D341Med (cell line): ENCODE measurements at places on chromosomes 4 and X.

GRCh38 chrX:14344172-14344940 is 185.0 kb upstream of the GLRA2 start:
- DNase-seq, result no peak

DNA sequence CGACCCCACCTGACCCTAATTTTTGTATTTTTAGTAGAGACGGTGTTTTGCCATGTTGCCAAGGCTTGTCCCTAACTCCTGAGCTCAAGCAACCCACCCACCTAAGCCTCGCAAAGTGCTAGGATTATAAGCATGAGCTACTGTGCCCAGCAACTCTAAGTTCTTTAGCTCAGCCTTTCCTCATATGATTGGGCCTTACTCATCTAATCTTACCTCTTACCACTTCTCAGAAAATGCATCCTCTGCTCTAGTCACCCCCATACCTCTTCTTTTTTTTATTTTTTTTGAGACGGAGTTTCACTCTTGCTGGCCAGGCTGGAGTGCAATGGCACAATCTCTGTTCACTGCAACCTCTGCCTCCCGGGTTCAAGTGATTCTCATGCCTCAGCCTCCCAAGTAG is 35.6 kb upstream of the UGDH start:
- no peak for DNase-seq

DNA sequence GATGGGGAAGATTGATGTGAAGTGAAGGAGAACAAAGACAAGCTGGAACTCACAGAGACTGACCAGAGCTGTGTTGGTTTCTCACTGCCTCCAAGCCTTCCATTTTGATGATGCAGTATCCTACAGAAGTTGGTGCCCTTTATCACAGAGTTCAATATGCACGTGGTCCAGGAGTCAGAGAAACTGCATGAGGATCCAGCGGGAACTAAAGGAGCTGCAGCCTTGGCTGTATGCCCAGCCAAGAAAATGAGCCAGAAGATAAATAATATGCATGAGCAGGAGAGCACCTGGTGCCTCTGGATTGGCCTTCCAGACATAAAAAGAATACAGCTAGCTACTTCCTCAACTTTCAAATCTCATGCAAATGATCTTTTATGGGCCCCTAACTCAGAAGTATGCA is 44.3 kb upstream of the DCLK2 start:
- no peak for DNase-seq

- no peak for DNase-seq
Measured at GRCh38 chr4:127491571-127491970, 141.2 kb upstream of the INTU start.

- DNase-seq, result no peak
Measured at GRCh38 chr4:147899512-147899911, 167.6 kb downstream of the ARHGAP10 start.

DNA sequence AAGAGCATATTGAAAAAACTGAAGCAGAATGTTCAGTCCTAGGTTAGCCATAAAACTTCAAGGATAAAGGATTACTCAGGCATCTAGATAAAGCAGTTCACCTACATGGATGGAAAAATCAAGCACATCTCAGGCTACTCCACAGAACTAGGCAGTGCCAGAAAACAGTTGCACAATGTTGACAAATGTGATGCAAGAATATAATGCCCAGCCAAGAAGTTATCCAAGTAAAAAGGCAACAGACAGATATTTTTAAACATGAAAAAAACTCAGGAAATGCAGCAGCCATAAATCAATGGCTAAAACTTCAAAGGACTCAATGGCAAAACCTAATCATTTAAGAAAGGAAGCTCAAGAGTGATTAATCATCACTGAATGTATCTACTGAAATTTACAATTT is 456.0 kb upstream of the FAM241A start:
- DNase-seq, result no peak

GRCh38 chrX:102934624-102935023 is 2.4 kb upstream of the RAB40AL start:
- peak; percentile 33 for DNase-seq

GRCh38 chrX:68685685-68686084 is 38.2 kb downstream of the STARD8 start:
- DNase-seq, result no peak

DNA sequence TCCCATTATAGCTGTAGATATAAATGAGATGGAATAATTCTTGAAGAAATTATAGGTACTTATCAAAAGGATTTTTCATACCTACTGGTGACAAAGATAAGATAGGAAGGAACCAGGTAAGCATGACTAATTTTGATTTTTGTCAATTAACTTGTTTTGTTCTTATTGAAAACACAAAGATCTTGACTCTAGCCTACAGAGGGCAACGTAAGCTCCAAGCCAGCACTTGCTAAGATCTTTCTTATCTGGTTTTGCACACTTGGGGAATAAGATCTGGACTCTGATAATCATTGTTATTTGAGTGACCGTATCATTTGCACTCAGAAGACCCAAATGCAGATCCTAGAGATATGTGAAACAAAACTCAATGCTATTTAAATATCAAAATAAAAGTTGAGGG is 223.4 kb downstream of the VEGFC start:
- no peak for DNase-seq

DNA sequence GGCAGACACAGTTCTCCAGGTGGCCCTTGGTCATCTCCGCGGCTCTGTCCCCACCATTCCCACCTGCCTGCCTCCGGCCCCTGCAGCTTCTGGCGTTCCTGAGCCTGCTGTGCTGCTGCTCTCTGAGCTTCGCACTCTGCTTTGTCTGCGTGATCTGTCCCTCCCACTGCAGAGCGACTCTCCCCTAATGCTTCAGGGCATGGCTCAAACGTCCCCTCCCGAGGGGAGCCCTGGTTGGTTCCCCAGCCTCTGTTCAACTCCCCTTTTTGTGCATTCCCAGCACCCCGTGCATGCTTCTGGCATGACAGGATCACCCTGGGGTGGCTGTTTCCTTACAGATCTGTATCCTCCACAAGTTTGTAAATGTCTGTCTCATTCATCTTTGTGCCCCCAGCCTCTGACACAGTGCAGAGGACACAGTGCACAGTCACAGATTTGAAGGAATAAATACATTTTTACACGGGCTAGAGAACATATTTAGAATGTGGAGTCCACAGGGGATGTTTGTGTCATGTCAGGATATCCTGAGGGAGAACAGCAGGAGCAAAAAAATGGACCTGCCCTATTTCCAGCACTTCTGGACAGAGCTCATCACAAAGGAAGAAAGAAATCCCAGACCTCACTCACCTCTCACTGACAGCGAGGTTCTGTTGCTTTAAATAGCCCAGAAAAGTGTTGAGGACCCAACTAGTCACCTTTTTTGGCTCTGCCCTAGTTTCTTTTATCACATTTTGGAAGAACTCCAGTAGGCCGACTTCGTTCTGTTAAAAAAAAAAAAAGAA is 72.6 kb downstream of the GATB start:
- DNase-seq, result no peak

- no peak for DNase-seq
Measured at GRCh38 chr4:47703008-47703407, 134.9 kb downstream of the CORIN start.

GRCh38 chr4:62070291-62070852 is 870.2 kb downstream of the ADGRL3 start:
- no peak for DNase-seq

DNA sequence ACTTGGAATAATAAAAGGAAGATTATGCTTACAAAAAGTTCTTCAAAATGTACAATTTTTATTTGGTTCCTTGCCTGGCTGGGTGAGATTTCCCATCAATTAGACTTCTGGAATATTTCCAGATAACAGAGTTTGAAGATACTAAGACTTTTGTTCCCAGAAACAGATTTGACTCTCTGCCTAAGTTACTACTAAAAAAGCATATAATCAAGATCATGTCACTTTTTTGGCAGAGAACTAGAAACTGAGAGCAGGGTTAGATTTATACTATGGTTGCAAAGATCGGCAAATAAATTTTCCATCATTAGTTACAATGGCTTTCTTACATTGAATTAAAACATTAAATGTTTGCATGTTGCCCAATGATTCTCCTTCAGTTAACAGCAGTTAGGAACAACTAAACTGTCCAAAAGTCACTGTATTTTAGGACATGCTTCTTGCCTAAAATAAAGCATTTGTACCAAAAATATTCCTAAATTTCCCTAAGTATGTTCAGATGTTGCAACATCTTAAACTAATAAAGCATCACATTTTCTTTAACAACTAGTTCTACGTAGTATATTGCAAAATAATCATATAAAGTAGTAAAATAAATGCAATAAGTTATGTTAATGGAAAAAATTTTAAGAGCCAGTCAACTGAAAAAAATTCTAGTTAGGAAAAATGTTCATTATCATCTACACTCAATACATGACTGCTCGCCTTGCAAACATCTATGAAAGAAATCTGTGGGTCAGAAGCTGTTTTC is 73.0 kb downstream of the SEC24D start:
- no peak for DNase-seq

- DNase-seq, result no peak
Measured at GRCh38 chr4:136725286-136726081, 806.8 kb downstream of the PCDH18 start.

DNA sequence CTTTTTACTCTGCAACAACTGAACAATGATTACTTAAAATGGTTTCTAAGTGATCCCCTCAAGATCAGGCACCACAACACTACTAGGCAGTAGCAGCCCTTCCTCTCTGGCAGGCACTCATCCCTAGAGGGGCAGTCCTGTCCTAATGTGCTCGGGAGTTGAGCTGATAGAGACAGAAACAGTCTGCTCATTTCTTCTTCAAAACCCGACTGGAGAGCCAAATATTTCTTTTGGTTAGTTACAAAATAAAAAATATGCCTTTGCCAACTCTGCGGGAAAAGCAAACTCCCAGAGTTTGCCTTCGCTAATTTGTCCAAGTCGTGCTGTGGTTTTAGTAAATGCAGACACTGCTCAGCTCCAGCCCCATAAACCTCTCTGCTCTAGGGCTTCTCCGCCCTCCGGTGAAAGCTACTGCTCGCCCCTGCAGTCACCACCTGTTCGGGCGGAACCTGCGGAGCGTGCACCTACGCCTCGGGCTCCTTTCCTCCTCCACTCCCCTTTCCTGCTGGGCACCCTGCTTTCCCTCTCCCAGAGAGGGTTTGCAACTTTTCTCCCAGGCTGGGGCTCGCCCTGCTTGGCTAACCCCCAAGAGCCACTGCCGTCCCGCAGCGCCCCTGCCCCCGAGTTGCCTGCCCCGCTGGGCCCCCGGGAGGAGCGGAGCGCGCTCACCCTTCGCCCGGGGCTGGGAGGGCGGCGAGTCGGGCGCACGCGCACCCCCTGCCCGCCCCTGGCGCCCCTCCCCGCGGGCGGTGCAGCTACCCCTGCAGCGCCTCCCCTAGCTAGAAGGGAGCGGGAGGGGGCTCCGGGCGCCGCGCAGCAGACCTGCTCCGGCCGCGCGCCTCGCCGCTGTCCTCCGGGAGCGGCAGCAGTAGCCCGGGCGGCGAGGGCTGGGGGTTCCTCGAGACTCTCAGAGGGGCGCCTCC is at the start of gene NPNT:
Gene NPNT, plus strand, starts transcription at position 812 of the 923 bp plus-strand sequence. CDS start 182 bp downstream, outside the sequence.
- peak; percentile 77 for DNase-seq

- no peak for DNase-seq
Measured at GRCh38 chrX:46208225-46208854, 336.9 kb downstream of the ZNF674 start.

DNA sequence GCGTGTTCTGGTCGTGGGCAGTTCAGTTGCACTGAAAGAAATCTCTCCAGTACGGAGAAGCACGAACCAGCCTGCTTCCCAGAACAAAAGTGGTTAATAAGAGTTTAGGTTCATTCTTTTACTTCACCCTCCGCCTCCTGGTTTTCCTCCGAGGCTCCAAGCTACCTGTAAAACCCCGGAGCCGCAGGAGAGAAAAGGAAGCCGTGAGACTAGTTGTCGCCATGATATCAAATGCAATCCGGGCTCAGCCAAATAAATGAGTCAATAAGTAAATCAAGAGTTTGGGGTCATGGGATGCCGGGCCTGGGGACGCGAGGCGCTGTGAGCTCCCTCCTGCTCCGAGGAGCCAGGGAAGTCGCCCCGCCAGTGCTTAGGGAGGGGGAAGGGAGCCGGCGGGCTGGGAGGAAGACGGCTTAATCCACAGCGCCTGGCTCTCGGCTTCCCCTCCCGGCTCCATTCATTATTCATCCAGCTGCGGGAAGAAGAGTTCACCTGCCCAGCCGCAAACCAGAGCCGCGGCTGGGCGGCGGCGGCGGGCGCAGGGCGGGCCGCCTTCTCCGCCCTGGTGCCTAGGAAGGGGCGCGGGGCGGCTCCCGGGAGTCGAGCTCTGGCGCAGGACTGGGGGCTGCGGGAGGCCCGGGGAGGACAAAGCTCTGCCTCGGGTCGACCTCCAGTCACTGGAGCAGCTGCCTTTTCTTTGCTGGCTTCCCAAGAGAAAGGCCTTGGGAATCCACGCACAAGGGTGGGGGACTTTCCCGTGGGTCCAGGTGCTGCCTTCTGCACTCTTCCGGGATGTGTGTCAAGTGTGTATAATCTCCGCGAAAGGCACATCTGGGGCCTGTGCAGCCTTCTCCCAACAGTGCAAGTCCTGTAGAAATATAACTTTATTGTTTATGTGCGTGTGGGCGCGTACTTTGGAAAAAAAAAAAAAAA is 1.7 kb downstream of the FRAS1 start:
- DNase-seq, result peak; percentile 79

DNA sequence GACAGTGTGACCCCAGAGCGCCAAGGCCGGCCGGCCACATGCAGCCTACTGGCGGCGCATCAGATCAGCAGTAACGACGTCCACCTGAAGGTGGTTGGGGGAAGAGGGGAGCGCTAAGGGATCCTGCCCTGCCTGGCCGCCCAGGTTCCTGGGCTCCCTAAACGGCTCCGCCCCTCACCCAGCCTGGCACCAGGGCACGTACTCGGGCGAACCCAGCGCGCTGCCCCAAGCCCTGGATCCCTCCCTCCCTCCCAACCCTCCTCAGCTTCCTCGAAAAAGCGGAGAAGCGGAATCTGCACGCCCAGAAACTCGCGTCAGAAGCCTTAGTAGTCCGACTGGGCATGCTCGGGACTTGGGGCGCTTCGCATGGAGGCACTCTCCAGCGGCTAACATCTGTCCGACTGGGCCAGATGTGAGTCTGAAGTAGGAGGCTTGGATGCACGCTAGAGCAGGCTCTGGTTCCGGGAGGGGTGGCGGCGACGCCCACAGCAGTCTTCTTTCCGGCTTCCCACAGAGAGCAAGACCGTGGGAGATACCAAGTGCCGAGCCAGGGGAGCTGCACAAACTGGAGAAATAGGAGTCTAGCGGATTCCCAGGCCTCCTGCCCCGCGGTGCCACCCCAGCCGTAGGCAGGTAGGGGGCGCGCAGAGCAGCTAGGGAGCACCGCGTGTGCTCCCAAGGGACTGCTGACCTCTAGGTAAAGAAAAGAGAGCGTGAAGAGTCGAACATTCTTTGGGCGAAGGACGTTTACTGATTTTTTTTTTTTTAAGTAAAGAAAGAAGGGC is 114.3 kb upstream of the TEX13C start:
- DNase-seq, result peak; percentile 64

GRCh38 chr4:103996637-103997036 is 276.9 kb upstream of the TACR3 start:
- peak; percentile 42 for DNase-seq
